Inflammatory macrophage treated with lipopolysaccharide for 4 hours (primary cell): ENCODE measurements at places on chromosomes 5 and 9.
A peak's percentile ranks its signal among the peaks of the same experiment; 100 is the strongest.

GRCh38 chr5:67620424-67621397 is 424.1 kb upstream of the CD180 start:
- no peak for DNase-seq

DNA sequence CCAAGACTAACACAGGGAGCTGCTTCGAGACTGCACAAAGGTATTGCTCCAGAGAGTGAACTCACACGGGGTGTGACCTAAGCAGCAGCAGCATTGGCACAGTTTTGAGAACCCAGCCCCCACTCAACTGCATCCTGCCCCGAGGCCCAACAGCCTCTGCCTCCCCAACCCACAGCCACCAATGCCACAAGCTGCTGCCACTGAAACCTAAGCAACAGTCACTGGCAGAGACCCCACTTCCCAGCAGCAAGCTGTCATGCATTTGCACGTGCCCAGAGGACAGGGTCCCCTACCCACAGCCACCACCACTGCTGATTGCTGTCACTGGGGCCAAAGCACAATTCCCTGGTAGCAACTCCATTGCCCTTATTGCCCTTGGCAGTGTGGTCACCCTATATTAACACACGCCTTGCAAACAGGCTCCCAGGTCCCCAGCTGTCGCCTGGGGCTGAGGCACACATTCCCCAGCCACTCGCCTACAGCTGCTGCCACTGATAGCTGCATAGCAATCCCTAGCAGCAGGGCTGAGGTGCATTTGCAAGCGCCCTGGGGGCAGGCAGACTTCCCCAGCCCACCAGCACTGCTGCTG is 141.0 kb downstream of the AGTPBP1 start:
- no peak for DNase-seq

DNA sequence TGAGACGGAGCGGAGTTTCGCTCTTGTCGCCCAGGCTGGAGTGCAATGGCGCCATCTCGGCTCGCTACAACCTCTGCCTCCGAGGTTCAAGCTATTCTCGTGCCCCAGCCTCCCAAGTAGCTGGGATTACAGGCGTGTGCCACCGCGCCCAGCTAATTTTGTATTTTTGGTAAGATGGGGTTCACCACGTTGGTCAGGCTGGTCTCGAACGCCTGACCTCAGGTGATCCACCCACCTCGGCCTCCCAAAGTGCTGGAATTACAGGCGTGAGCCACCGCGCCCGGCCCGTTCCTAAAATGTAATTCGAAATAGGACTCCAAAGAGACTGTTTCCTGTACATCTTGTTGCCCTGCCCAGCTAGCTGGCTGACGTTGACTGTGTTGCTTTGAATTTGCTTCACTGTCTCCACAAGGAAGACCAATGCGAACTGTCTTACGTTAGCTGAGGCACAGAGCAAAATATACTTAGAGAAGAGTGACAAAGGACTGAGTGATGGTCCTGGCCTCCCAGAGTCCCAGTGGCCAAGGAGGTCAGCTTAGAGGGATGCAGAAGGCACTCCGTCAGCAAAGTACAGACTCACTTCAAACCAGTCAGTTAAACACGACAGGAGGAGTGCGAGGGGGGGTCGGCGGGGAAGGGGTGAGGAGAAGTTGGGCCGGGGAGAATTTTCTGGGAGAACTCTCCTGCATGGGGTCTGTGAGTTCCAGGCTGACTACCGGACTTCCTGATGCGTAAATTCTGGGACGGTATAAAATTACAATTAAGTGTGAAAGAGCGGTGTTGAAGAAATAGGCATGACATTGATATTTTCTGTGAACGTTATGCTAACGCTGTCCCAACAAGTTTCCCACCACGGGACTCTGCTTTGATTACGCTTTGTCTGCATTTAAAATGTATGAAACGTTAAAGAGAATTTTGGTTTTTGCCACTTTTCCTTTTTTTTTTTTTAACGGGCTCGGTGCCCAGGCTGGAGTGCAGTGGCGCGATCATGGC is 6.8 kb upstream of the TRIM41 start:
- peak; percentile 15 for DNase-seq

- DNase-seq, result no peak
Measured at GRCh38 chr5:37975531-37975930, 135.7 kb upstream of the GDNF start.

- no peak for DNase-seq
Measured at GRCh38 chr5:180343110-180343830, 9.9 kb downstream of the GFPT2 start.

DNA sequence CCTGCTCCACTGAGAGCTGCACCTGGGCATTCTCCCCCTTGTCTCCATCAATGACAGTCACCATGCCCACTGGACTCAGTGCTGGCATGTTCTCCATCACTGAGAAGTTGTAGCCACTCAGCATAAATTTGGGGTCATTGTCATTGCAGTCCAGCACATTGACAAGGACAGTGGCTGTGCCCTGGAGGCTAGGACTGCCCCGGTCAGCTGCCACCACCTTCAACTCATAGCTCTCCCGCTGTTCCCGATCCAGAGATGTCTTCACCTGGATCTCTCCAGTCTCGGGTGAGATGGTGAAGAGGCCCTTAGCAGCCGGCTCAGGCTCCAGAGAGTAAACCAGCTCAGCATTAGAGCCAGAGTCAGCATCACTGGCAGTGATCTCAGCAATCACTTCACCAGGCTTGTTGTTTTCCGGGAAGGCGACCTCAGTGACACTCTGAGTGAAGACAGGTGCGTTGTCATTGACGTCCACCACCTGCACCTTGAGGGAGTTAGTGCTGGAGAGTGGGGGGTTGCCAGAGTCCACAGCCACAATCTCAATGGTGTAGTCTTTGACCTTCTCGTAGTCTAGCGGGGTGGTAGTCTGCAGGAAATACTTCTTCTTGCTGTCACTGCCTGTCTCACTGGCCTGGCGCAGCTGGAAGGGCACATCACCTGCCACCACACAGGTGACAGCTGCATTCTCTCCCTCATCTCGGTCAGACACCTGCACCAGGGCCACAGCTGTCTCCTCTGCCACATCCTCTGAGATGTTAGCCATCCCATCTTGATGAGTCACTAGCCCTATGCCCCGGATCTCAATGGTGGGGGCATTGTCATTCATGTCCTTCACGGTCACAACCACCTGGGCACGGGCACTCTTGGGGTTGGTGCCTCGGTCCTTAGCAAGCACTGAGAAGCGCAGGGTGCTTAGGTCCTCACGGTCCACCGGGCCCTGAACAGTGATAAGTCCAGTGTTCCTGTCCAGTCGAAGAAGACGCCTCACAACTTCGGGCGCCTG is 13.5 kb downstream of the PCDH1 start:
- DNase-seq, result no peak

DNA sequence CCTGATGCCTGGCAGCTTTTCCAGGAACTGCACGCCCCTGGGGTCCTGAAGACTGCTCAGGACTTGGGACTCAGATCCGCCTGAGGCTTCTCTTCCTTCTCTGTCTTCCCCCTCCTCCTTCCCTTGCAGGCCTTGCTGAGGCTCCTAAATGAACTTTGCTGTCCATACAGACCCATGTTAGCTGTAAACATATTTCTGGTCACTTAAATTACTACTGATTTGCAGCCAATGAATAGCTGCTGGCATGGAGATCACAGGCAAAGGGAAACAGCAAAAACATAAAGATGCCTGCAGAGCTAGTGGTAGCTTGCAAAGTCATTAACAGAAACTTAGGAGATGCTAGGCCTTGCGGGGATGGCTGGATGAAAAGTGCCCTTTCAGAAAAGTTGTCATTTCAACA is 261.9 kb downstream of the GADD45G start:
- DNase-seq, result no peak

DNA sequence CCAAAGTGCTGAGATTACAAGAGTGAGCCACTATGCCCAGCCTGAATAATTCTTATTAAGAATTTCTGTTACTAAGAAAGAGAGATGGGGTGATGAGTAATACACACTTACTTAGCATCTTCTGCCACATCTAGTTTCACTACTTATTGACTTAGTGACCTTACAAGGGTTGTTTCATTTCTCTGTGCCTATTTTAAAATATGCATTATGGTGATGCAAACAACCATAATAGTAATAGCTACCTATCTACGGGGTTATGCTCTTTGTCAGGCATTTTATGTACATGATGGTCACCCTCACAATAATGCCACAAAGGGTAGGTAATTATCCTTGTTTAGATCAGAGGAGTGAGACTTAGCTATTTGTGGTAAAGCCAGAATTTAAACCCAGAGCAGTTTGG is 499.0 kb upstream of the SGCD start:
- DNase-seq, result no peak

- no peak for DNase-seq
Measured at GRCh38 chr5:152400846-152401245, 4.2 kb downstream of the NMUR2 start.

GRCh38 chr9:115770521-115770920 is 383.1 kb upstream of the PAPPA start:
- DNase-seq, result no peak

DNA sequence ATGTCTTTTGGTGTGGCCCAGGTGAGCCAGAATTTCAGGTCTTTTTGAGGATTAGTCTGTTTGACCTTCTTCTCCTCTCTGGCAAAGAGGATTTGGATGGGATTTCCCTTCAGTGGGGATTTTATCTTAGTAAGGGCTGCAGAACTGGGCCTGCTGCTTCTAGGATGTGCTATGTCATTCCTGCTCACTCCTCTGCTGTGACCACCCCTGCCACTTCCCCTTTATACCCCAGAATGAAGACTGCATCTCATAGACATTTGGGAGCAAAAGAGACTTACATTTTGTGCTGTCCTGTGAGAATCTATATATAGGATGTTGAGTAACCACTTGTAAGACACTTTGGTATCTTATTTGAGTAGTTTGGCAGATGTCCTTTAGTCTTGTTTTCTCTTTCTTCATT is 76.2 kb downstream of the ARHGAP26 start:
- DNase-seq, result peak; percentile 72

DNA sequence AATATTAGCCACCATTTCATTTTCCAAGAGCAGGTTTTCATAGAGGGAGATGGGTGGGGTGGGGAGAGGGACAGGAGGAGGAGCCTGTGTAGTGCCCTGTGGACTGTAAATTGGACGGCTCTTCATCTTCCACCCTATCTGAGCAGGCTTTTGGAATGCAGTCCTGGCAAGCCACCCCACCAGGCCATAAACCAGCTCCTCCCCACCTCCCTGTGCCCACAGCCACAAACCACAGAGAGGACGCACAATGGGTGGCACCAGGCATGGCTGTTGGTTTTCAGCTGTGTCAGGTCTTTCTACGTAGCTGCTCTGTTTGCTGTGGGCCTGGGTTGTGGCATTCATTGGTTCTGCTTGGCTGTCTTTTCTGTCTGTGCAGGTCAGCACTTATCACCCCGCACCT is 58.0 kb downstream of the PLAC8L1 start:
- DNase-seq, result no peak

DNA sequence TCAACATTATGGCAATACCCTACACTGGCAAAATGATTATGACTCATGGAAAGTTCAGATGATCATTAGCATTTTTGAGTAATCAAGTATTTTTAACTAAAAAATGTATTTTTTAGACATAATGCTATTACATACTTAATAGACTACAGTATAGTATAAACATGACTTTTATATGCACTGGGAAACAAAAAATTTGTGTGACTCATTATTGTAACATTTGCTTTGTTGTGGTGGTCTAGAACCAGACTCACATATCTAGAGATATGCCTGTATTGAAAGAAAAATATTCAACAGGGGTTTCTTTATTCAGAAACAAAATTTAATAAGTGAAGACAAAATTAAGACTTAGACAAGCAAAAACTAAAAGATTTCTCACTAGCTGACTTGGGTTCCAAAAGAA is 385.3 kb upstream of the RIOK2 start:
- DNase-seq, result no peak

- DNase-seq, result peak; percentile 11
Measured at GRCh38 chr5:156912869-156913268, 50.2 kb downstream of the TIMD4 start.

DNA sequence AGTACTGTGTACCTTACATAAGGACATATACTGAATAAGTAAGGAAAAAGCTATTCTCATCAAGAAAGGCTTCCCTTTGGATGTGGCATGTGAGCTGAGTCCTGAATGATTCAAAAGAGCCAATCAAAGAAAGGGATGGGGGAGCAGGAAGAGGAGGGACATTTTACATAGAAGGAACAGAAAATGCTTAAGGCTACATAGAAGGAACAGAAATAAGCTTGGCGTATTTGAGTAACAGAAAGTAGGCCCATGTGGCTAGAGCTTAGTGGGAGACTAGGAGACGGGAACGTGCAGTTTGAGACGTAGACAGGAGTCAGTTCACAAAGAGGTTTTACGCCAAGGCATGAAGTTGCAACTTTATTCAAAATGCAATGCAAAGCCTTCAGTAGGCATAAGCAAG is 126.3 kb downstream of the CEMIP2 start:
- peak; percentile 45 for DNase-seq

- DNase-seq, result no peak
Measured at GRCh38 chr9:18441261-18441660, 32.7 kb upstream of the ADAMTSL1 start.

DNA sequence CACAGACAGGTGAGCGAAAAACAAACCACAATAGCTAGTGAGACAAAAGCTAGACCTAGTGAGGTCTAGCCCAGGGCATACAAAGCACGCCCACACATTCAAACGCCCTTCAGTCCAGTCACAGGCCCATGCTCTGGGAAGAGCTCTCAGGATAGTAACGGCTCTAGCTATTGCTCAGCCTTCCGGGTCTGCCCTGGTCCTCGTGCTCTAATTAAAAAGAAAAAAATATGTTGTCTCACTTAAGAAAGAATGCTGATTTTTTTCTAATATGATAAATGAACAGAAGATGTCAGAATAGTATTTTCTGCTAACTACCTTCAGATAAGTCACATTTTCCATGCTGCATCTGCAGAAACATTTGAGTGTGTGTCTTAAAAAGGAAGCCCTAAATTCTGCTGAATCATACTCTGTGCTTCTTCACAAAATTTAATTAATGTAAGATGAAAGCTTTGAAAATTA is 94.5 kb downstream of the PLPP1 start:
- peak; percentile 4 for DNase-seq

- DNase-seq, result no peak
Measured at GRCh38 chr9:134301387-134302129, 24.7 kb upstream of the RXRA start.

DNA sequence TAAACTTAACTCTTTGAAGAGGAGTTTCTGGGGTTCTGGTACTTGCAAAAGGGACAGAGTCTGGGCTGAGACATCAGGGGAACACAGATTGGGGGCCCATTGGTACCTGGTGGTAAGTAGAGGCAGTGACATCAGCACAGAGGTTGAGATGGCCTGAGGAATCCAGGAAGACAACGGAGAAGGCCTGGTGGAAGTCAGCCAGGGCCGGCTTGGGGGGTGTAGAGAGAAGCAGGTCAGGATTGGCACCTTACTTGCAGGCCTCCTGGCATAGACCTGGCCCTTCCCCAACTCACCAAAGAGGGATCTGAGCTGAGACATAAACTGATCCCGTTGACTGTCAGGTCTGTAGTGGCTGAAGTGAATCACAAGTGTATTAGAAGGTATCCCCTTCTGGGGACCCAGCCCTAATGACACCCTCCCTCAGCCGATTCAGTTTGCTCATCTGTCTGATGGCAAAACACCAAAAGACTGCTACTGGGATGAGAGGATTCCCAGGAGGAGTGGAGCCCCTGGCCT is 5.5 kb downstream of the NOL6 start:
- no peak for DNase-seq
